ENCODE measurements at places on chromosomes 7 and 10. TPM values are rescaled to one million over a fixed set of nuclear protein-coding genes. Genes with fewer than 3 reads are reported as not detected.
A peak's percentile ranks its signal among the peaks of the same experiment; 100 is the strongest.

The DNA2 gene
- 33.3 TPM for total RNA-seq

The TAS2R3 gene
- total RNA-seq, result 3.9 TPM

The CHN2 gene
- 22.0 TPM for total RNA-seq

The GSDME gene
- total RNA-seq, result 25.0 TPM

The ABCF2 gene
- 48.7 TPM for total RNA-seq

The COX19 gene
- total RNA-seq, result 20.3 TPM

The TNS3 gene
- total RNA-seq, result 120 TPM

The SVIL gene
- total RNA-seq, result 88.2 TPM

DNA sequence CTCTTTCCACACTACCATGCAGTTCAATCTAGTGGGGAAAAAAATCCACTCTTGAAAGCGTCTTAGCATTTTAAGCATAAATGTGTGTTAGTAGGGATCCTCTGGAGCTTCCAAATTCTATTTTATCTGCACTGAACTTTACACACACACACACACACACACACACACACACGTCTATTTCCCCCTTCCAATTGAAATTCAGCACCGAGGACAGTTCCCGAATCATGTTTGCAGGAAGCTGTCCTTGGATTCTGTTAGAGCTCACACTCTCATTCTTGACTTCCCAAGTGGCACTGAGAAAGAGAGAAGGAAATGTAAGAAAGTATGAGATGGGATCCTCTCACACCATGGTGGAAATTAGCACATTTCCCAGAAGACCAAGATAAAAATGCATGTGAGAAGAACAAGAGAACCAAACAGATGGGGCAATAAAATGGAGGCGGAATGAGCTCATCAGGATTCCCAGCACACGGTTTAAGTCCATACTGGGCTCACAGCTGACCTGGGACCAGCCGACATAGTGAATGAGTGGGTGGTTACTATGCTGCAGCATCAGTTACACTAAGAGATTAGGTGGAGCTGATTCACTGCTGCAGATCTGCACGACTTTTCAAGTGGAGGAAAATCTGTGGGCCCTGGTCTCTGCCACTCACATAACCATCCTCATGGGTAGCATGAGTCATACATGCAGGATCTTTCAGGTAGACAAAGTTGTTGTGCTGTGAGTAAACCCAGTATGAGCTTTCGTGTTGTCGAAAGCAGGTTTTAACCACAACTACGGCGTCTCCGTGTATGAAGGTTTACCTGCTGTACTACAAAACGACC is 3.3 kb upstream of the NPTX2 start:
- DNase-seq, result peak; percentile 54

GRCh38 chr10:120805014-120805812 is 45.9 kb upstream of the WDR11 start:
- DNase-seq, result no peak

GRCh38 chr10:132107186-132107948 is 41.6 kb downstream of the JAKMIP3 start:
- DNase-seq, result peak; percentile 4

- DNase-seq, result peak; percentile 70
Observed at GRCh38 chr10:95907456-95908253, at the start of gene CC2D2B. Gene CC2D2B, plus strand, starts transcription at chr10:95907975. Its CDS starts 3,349 bp downstream, at chr10:95911324.

DNA sequence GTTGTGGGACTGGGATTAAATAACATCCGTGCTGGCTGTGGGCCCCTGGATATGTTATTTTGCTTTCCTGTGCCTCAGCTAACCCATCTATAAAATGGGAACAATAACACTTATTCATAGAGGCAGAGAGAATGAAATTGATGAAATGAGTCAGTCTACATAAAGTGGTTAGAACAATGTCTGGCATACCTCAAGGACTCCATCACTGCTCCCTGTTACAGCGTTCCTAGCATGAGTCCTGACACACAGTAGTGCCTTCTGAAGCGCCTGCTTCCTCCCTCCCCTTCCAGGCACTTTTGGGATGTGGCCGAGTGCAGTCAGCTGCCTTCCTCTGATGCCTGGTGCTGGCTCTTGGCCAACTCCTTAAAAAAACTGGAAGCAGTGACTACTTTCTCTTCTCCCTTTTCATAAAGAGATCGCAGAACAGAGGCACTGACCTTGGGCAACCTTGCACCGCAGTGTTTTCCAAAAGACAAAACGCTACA is 108.4 kb upstream of the ZMIZ1 start:
- no peak for DNase-seq

- no peak for DNase-seq
Observed at GRCh38 chr10:91974960-91975359, 51.4 kb downstream of the BTAF1 start.

GRCh38 chr10:93938140-93938539 is 44.4 kb downstream of the SLC35G1 start:
- DNase-seq, result no peak

DNA sequence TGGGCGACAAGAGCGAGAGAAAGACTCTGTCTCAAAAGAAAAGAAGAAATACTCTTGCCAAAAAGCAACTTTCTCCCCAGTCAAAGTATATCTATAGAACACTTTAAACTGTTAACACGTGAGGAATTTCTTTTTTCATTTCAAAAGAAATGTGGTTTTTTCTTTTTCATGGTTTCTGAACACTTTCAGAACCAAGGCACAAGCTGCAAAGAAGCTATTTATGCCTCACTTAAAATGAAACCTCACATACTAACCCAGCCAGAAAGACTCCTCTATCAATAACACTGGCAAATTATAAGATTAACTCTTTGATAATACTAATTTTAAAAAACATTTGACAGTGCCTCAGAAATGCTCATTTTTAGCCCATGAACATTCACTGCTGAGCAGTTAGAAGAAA is 20.9 kb downstream of the TBX20 start:
- DNase-seq, result no peak

- no peak for DNase-seq
Observed at GRCh38 chr10:84331091-84331490, 2.7 kb downstream of the CCSER2 start.

DNA sequence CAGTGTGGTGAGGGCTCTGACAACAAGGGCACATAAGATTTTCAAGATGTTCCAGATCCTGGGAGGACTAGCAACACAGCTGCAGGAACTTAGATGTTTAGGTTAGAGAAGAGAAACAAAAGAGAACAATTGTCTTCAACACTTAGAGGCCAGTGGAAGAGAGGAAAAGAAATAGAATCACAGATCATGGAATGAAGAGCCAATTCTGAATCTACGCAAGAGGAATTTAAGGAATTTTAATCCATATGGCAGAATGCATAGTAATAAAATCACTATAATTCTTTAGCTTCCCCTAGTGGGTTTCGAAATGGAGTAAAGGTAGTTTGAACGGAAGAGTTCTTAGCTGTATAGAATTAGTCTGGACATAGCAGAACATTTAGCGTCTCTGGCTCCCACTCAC is 114.6 kb upstream of the LRRTM3 start:
- no peak for DNase-seq
